ENCODE measurements at places on chromosomes 5 and 9.

DNA sequence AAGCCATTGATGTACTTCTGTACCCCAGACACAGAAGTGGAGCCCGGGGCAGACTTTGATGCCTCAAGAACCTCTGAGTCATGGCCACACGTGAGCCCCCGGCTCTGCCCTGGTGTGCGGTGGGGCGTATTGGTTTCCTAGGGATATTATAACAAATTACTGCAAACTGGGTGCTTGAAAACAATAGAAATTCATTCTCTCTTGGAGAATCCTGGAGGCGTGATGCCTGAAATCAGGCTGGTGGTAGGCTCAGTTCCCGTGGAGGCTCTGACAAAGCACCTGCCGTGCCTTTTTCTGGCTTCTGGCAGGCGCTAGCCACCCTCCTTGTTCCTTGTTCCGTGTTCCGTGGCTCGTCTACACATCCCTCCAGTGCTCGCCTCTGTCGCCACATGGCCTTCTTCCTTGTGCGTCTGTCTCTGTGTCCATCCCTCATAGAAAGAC, 24.2 kb downstream of the NEK6 start:
- DNase-seq = no peak

GRCh38 chr5:18113721-18114120, 479.5 kb downstream of the TAF11L14 start:
- DNase-seq = no peak

DNA sequence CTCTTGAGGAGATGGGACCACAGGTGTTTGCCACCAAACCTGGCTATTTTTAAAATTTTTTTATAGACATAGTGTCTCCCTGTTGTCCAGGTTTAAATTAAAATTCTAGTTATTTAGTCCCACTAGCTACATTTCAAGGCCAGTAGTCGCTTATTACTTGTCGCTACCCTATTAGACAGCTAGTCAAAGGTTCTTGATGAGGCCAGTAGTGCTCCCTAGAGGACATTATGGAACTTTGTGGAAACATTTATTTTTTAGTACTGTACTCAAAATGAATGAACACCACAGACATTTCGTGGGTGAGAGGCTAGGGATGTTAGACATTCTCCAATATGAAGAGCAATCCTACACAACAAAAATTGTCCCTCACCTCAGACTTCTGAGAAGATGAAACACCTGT, 14.4 kb upstream of the GRXCR2 start:
- DNase-seq = no peak

DNA sequence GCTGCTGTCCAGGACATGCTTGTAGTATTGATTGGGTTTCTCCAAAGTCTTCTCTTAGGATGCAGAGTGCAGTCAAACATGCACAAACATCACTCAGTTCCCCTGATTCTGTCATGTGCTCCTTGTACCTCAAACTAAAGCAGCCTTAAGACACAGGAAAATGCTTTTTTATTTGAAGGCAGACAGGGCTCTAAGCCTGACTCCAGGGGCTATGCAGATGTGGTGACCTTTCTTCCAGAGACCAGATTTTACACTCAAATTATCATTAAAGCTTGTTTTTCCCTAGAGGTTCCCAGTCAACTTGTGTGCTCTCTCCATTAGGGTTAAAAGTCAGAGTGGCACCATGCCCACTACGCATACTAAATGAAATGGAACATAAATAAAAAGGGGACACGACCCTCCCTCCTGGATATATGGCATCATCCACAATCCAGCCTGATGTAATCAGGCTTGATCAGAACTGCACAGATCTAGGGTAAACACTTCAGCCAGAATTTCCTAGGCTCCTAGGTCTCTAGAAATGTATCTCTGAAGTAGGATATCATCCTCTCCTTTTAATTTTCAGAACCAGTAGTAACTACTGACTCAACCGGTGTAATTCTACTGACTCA, 771.1 kb downstream of the NR2F1-AS1 start:
- no peak for DNase-seq

DNA sequence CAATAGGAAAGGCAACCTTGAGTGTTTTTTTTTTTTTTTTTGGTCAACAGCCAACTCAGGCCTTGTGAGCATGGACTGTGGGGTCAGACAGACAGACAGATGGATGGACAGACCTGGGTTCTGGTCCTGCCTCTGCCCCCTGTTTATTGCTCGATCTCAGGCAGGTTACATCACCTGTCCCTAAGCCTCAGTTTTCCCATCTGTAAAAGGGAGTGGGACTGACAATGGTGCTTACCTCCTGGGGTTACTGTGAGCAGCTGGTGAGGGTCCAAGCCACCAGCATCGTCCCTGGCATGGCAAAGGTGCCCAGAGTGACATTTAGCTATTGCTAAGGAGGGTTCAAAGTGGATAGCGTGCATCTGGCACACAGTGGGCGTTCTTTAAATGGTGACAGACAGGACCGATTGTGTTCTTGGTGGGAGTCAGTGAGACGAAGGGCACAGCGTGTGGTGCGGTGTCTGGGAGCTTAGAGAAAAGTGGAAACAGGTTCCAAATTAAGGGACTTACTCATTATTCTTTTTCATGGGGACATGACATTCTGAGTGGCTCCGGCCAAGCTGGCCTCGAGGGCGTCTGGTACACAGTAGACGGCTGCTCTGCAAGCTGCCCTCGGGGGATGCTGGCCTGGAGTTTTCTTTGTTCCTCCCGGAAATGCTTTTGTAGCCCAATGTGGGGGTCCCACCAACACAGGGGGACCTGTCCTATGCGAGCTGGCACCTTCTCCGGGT, 72.1 kb downstream of the COL27A1 start:
- no peak for DNase-seq

GRCh38 chr5:5585751-5586341, 163.4 kb downstream of the ICE1 start:
- DNase-seq = no peak

GRCh38 chr5:135223891-135224625, 175.0 kb downstream of the MACROH2A1 start:
- no peak for DNase-seq

GRCh38 chr5:69211200-69211599, 21.8 kb downstream of the CENPH start:
- DNase-seq = no peak

- no peak for DNase-seq
Observed at GRCh38 chr5:44266882-44267576, 122.2 kb downstream of the FGF10 start.

GRCh38 chr5:78527054-78527859, 121.3 kb downstream of the LHFPL2 start:
- DNase-seq = no peak

DNA sequence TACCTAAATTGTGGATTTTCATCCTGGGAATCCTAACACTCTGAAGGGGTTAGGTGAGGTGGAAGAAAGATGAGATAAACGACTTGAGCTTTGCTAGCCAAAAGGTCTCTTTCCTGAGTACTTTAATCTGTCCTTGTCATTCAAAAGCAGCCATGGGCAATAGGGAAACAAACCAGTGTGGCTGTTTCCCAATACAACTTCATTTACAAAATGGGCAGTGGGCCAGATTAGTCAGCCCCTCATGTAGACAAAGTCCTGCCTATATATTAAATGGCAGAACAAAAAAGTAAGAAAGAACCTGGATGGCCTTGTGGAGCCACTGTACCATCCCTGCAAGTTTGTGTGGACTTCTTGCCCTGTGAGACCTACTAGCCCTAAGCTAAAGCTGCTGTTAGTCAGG, 51.0 kb upstream of the NFIL3 start:
- no peak for DNase-seq

- DNase-seq = no peak
Observed at GRCh38 chr5:36832274-36832673, 44.3 kb upstream of the NIPBL start.

DNA sequence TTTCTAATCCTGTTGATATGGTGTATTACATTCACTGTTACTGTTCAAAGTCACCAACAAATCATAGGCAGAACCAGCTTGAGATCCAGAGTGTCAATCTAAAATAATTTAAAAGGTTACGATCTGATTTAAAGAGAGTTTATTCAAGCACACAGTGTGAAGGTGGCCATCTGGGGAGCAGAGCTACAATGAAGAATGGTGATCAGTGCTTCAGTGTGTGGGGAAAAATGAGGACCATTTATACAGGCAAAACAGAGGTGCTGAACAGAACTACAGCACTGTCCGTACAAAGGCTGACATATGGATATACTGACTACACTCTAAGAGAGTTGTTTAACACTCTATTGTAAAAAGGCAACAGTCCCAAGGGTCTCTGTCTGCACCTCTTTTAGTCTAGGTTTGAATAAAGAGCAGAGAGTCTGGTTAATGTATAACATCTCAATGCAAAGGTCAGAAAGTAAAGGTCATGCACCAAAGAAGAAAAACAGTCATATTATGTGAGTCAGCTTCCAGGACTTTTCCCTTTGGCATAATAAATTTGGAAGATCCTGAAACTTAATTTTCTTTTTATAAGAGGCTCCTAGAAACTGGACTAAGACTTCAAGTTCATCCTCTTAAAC, 29.7 kb upstream of the TDRD7 start:
- DNase-seq = no peak

- no peak for DNase-seq
Observed at GRCh38 chr5:53265043-53265442, 155.5 kb upstream of the MOCS2 start.

GRCh38 chr9:132301521-132301920, 53.3 kb downstream of the SETX start:
- DNase-seq = no peak

DNA sequence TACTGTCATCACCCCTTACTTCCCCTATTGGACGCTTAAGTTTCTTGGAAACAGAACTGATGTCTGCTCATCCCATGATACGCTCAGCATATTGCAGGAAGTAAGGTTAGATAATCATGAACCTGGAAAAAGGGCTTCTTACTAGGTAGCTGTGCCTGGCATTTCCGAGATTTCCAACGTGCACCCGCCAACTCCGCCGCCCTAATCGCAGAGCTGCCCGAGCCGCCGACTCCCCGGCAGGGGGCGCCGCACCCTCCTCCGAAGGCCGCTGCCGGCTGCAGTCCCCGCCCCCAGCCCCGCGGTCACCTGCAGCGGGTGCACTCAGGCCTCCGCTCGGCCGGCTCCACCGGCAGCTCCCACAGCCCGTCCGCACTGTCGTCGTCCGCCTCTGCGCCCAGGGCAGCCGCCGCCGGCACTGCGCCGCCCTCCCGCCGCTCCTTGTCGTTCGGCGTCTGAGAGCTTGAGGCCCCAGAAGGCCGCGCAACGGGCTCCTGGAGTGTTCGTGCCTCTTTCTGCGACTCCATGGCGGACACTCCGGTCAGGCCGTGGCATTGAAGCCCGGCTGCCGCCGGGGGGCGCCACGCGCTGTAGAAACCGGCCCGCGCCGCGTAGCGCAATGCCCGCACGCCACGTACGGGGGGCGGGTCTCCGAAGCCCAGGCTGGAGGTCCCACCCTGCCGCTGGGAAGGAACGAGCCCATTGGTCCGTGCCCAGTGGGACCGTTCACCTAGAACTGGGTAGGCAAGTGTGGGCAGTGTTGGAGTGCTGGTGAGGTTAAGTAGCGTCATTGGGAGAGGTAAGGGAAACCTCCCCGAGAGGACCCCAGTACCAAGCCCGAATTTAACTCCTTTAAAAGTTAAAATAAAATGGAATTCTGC, at the start of gene DTWD2:
TSS of gene DTWD2 (minus strand) at position 560 of the 878 bp plus-strand sequence. CDS start at position 524, 36 bp downstream.
- DNase-seq = peak; percentile 96

- DNase-seq = no peak
Observed at GRCh38 chr5:138937392-138938387, 62.6 kb upstream of the LRRTM2 start.

GRCh38 chr9:76465442-76466298, 6.7 kb downstream of the GCNT1 start:
- DNase-seq = no peak

DNA sequence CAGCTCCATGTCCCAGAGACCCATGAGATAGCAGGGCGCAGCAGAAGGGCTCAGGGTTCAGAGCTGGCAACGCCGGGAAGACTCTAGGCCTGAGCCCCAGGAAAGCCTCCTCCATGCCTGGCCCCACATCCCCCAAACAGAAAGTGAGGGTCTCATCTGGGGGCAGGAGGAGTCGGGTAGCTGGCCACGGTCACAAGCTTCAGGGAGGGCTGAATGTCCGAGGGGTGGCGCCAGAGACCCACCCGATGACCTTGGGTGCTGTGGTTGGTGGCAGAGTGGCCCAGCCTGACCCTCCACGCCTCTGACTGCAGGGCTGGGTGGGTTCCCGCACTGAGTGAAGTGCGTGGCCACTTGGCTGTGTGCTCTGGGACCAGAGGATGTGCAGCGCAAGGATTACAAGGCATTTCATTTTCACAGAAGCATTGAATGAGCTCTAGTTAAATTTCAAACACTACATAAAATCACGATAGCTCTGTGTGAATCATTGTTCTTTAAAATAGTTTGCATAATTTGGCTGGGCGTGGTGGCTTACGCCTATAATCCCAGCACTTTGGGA, 3.0 kb downstream of the C8G start:
- DNase-seq = peak; percentile 76

GRCh38 chr9:87849144-87849758, 33.4 kb upstream of the SPATA31E1 start:
- no peak for DNase-seq

DNA sequence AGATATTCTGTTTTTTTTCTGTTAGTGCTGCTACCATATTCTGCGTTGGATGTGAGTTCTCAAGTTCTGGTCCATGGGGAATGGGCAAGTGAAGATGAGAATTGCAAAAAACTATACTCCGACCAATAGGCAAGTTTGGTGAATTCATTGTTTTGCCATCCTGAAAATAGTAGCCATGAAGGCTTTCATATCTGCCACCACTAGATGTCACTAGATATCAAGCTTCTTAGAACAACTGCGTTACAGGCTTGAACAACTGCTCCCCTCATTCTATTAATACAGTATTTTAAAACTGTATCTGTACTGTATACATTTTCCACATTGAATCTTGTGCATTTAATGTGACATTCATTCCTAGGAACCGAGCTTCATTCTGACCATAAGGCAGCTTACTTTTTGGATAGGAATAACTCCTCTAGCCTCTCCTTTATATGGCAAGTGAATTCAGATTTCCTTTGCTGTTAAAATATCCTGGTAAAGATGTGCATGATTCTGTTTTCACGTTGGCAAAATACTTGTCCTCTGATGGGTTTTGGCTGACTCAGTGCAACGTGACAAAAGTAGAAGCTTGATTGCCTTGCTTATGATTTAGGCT, 163.6 kb downstream of the SREK1 start:
- DNase-seq = peak; percentile 72

- DNase-seq = no peak
Observed at GRCh38 chr5:97065475-97065874, 76.9 kb downstream of the LIX1 start.

DNA sequence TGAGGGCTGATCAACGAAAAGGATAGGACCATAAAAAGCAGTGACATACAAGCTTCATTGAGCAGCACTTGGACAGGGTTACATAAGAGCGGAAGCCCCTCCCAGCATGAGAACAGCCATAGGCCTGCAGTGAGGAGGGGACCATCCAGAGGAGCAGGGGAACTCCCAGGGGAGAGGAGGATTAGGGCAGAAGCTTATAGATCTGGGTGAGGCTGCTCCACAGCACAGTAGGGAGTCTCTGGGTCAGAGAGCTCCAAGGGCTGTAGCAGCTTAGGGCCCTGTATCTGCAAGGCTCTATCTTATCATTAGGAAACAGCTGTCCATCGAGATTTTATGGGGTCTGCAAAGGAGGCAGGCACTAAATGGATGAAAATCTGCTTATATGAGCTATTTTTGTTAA, 186.6 kb downstream of the DOCK8 start:
- no peak for DNase-seq
